ENCODE measurements at places on chromosomes 7 and 10. TPM values are rescaled to one million over a fixed set of nuclear protein-coding genes. Genes with fewer than 3 reads are reported as not detected.

OR6B1 gene
- total RNA-seq: not detected

TES gene
- 57.1 TPM for total RNA-seq

MAP3K8 gene
- total RNA-seq: 21.7 TPM

GPR15LG gene
- total RNA-seq: not detected
